ENCODE measurements at places on chromosomes 6 and 20.

GRCh38 chr6:110490110-110490509, 13.7 kb upstream of the SLC22A16 start:
- DNase-seq: no peak

GRCh38 chr6:34455831-34456230, 10.0 kb upstream of the PACSIN1 start:
- no peak for DNase-seq

- DNase-seq: no peak
These were observed 33.0 kb upstream of the ME1 start for GRCh38 chr6:83463886-83464285.

- no peak for DNase-seq
These were observed 396.8 kb downstream of the QKI start for GRCh38 chr6:163811317-163811716.

GRCh38 chr20:56400001-56400640, 7.7 kb downstream of the CSTF1 start:
- DNase-seq: peak; percentile 22

GRCh38 chr6:111874025-111874415, 768 bp upstream of the FYN start:
- peak; percentile 6 for DNase-seq

- DNase-seq: no peak
These were observed 128.9 kb upstream of the ZNF217 start for GRCh38 chr20:53722515-53723036.

GRCh38 chr20:36924167-36925045, 27.1 kb downstream of the SAMHD1 start:
- DNase-seq: no peak

GRCh38 chr20:57654363-57654997, 34.3 kb upstream of the ZBP1 start:
- DNase-seq: no peak

GRCh38 chr6:160330619-160331018, 17.6 kb upstream of the SLC22A3 start:
- no peak for DNase-seq

DNA sequence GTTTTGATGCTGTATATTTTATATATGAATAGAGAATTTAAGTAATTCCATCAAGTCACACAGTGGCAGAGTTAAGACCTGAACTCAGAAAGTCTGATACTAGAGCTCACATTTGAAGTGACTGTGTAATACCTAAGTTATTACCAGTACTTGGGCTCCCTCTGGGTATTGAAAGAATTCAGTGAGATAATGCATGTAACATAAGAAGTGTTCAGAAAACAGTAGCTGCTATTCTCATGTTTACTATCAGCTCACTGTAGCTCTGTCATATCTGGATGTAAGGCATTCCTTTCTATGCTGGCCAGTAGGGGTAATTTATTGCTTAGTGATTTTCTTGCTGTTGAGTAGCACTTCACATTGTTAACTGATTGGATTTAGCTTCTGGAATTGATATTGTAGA, 44.6 kb downstream of the NKX2-4 start:
- no peak for DNase-seq

GRCh38 chr20:11432407-11432806, 485.3 kb upstream of the BTBD3 start:
- DNase-seq: no peak

DNA sequence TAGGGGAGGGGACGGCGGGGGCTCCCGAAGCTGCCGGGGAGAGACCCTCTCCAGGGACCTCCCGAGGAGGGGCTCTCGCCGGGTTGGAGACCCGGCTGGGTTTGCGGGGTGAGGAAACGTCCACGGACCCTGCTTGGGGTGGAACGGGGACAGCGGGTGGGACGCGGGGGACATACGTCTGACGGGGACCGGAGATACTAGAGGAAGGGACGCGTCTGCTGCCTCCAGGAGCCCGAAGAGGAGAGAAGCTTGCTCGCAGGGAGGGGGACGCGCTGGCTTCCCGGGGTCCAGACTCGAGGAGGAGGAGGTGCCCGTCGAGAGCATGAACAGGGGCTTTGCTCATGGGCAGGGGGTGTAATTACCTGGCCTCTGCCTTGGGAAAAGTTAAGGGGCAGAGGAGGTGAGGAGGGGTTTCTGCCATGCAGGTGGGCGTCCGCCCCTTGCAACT, 593 bp downstream of the DNMT3B start:
- DNase-seq: no peak

GRCh38 chr6:6409397-6410030, 89.1 kb upstream of the F13A1 start:
- DNase-seq: no peak

DNA sequence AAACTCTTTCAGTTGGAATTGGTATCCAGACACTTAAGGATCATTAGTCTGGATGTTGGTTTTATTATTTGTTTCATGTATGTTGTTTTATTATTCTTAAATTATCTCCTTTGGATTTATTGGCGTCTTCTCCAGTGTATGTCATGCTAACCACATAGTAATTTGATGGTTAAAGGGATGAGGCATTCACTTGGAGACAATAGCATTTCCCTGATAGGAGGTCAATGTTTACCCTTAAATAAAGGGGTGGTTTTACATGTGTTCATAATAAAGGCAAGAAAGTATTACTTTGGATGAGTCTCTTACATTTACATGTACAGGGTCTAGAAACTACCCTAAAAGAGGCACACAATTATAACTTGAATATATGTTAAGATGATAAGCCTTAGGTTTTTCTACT, 51.2 kb upstream of the RNF144B start:
- DNase-seq: no peak

GRCh38 chr20:4805663-4806449, 84.1 kb downstream of the PRND start:
- no peak for DNase-seq

GRCh38 chr6:163487606-163488005, 73.1 kb downstream of the QKI start:
- DNase-seq: no peak

DNA sequence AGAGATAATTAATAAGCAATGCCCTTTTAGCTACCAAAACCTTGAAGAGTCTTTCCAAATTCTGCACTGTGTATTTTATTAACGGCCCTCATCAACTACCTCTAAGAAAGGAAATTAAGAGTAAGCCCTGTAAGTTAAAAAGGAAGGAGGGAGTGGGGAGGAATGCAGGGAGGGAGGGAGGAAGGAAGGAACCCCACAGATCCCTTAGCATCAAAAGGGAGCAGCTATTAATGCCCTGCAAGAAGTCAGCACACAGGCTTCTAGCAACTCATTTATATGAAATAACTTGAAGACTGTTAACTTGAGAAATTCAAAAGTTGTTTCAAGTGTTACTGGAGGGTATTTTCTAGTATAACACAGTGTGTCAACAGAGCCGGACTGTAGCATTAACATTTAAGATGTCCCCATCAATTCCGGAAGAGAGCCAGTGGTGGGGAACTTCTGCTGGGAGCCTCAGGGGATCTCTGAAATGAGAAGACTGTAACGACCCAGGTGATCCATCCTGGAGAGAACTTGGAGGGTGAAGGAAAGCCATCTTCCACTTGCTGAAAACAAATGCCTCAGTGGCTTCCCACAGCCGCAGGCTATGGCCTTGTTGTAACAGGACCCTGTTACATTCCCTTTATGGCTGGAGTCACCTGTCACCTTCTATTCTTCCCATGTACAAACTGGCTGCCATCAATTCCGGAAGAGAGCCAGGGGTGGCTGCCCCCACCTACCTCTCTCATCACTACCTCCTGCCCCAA, 33.2 kb downstream of the SLC22A23 start:
- DNase-seq: no peak

DNA sequence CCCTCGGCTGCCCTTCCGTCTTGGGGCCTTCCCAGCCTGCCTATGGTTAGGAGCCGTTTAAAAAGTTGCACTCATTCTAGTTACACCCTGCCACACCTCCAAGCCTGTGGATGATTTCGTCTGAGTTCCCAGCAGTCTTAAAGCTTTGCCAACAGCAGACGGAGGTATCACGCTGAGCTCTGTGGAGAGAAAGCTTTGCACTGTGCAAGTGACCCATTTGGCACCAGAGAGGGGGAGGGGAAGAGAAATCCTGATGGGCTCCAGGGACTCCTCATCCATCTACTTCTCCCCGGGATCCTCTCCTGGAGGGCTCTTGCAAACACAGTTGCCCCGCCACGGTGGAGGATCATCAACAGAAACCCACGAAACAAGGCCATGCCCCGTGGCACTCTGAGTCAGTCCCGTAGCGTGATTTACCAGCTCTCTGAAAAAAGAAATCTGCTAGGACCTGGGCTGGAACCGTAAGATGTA, 98.8 kb upstream of the CITED2 start:
- no peak for DNase-seq

DNA sequence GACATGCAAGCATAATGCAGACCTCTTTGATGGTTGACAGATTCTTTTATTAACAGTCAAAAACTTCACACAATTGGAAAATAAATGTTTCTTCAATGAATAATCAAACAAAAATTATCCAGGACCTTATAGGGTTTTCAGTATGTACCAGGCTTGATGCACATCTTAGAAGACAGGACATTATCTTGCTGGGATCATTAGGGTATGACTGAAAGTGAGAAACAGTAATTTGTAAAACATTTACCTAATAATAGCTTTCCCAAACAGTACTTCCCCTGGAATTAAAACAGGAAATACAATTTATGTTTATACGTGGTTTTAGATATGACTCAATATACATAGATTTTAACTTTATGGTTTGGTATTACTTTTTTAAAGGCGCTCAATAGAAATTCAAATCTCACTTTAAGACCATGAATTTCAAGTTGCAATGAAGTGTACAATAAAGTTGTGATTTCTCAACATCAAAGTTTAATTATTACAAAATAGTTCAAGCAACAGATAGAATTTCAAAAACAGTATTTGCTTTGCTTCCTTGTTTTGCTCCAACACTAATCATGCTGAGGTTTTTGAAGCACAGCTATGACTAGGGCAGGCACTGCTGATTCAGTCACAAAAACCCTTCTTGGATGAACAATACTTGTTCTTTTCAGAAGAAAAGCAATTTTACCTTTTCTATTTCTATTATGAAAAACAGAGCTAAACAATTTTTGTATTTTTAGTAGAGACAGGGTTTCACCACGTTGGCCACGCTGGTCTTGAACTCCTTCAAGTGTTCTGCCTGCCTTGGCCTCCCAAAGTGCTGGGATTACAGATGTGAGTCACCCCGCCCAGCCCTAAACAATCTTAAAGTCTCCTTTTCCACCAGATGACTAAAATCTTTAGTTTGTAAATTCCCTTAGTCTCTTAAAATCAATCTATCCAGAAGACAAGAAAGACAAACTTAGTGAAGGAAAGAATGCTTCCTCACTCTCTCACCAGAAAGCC, 13.7 kb downstream of the SOD2 start:
- no peak for DNase-seq

DNA sequence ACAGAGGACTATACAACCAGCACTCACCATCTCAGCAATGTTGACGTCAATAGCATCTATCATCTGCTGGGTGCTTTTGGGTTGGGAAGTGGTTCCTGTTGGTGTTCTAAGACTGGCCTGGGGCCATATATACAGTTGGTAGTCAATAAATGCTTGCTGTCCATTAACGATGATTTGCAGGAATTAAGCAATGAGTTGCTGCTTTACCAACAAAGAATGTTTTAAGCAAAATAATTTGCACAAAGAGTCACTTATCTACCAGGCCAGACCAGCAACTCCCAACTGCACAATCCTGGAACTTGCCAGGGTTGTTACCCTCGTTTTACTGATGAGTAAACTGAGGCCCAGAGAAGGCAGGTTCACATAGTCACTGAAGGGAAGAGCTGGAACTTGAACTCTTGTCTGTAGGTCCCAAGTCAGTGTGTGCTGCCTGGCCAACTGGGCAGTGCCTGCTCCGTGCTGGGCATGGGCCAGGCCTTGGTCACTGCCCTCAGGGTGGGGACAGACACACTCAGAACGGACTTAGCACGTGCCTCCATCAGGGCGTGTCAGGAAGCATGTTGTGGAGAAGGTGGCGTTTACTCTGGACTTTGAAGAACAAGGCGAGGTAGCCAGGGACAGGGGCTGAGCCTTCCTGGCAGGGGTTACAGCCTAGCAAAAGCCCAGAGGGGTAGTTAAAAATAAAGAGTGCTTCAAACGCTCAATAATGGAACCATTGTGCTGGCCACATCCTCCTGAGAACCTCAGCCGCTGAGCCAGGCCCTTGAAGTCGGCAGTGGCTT, 2.5 kb upstream of the SRC start:
- DNase-seq: no peak

DNA sequence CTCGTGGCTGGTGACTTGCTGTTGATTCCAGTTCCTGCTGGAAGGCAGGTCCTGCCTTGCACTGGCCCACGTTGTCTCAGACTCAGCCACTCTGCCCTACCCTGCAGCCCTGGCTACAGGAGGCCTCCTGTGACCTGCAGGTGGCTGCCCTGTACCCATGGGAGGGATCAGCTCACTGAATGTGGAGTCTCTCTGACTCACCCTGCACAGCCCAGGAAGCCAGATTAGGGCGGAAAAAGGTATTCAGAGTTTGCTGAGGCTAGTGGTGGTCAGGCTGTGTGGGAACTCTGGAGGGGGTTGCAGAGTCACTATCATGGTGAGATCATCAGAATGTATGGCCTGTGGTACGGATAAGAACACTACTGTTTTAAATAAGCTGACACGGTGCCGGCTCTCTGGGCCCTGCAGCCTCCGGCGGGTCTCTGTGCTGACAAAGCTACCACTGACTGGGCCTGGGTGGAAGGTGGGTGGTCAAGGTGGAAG, 24.7 kb upstream of the PYGB start:
- no peak for DNase-seq

DNA sequence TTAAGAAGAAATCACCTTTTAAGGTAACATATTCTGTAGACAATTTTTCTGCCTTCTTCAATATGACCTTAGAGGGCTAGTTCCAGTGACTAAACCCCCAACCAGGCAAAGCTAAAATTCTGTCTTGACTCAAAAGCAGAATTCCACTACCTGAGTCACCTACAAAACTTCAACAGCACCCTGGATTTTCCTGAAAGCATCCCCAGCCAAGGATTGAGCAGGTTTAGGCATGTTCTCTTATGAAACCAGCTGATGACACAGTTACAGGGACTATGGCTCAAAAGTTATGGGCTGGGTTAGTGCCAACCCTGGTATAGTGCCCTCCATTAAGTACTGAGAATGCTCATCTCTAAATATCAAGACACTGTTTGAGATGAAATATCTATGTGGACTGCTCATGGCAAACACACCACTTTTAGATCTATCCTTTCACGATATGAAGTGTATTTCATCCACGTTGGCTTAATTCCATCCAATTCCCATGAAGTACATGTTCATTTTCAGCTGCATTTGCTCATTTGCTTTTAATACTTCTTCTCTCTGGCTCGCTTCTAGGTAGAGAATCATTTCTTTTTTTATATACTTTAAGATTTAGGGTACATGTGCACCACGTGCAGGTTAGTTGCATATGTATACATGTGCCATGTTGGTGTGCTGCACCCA, 53.6 kb upstream of the TNFAIP3 start:
- no peak for DNase-seq

GRCh38 chr6:89950879-89951391, 56.7 kb downstream of the GJA10 start:
- DNase-seq: no peak

Data from nucleus accumbens (tissue), 56 donors.